ENCODE measurements at places on chromosomes 3 and 15.

- no peak for DNase-seq
Measured at GRCh38 chr3:188037195-188037718, 116.7 kb upstream of the LPP start.

- DNase-seq = no peak
Measured at GRCh38 chr3:73389928-73390327, 234.8 kb downstream of the PDZRN3 start.

GRCh38 chr3:27653803-27654558 is 68.1 kb downstream of the EOMES start:
- no peak for DNase-seq

GRCh38 chr3:34882764-34883163 is 756.6 kb upstream of the ARPP21 start:
- no peak for DNase-seq

All from stimulated activated CD4-positive, alpha-beta T cell treated with anti-CD3 and anti-CD28 coated beads, TNF-alpha, amount 100 ng/mL, for 48 hours (primary cell).